Cerebellum (tissue), 4 donors: ENCODE measurements at places on chromosomes 6 and 20. TPM values are rescaled to one million over a fixed set of nuclear protein-coding genes. Genes with fewer than 3 reads are reported as not detected.
A peak's percentile ranks its signal among the peaks of the same experiment; 100 is the strongest.

GRCh38 chr20:41222703-41223102 is 85.4 kb downstream of the PLCG1 start:
- DNase-seq, result no peak

DNA sequence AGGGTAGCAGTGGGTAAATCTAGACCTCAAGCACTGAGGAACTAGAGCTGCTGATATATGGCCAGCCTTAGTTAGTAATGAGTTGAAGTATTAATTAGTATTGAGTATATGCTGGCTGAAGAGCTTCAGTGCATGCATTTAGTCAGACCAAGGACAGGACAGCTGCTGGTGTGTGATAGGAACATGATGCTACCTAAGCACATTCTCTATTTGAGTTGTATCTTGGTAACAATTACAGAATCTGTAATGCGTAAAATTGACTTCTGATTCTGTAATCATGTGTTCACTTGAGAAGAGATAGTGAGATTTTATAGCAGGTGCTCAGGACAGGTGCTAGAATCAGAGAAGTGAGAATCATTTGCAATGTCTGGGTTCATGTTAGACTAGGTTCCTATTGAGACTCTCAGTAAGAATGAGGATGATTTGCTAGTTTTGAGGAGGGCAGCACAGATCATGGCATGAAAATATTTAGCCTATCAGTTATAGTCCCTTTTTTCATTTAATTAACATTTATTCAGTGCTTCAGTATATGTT is 369.4 kb upstream of the HS3ST5 start:
- no peak for DNase-seq

DNA sequence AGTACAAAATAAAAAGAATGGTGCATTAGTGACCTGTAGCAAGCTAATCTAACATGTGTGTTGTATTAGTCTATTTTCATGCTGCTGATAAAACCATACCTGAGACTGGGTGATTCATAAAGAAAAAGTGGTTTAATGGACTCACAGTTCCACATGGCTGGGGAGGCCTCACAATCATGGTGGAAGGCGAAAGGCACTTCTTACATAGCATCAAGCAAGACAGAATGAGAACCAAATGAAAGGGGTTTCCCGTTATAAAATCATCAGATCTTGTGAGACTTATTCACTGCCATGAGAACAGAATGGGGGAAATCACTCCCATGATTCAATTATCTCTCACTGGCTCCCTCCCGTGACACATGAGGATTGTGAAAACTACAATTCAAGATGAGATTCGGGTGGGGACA is 45.4 kb upstream of the AIG1 start:
- no peak for DNase-seq

LY6G5B gene
- total RNA-seq, result 7.3 TPM

KIAA1755 gene
- 5.6 TPM for total RNA-seq

EPPIN gene
- total RNA-seq, result not detected

DNA sequence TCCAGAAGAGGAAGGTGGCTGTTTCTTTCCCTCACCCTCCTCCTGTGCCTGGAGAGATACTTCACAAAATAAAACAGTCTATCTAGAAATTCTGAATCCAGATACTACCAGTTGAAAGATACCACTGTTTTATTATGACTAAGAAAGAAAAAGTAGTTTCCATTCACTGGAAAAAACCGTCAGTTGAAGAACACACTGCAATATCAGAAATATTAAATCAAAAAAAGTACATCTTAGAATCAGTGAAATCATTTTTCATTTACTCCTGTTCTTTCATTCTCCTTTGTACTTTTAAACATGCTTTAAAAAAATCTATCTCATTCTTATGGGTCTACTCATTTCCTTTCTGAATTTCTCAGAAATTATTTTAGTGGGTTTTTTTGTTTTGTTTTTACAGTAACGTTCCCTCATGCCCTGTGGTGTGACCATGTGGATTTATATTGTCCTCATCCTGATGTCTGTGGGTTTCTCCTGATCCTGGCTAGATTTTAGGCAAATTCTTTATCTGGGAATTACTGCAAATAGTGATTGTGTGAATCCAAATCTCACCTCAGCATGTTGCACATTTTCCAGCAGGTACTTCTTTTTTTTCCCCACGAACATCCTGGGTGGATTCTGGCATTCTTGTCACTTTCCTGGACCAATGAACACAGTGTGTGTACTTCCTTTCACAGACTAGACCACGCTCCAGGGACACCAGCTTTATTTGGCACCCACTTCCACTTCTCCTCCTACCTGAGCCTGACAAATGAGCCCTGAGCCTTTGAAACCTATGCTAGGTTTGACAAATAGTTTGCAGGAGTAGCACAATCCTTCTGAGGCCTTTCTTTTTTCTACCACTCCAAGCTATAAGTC is 114.0 kb upstream of the LAMP5 start:
- DNase-seq, result peak; percentile 59
